ENCODE measurements at places on chromosomes 2 and 18.

DNA sequence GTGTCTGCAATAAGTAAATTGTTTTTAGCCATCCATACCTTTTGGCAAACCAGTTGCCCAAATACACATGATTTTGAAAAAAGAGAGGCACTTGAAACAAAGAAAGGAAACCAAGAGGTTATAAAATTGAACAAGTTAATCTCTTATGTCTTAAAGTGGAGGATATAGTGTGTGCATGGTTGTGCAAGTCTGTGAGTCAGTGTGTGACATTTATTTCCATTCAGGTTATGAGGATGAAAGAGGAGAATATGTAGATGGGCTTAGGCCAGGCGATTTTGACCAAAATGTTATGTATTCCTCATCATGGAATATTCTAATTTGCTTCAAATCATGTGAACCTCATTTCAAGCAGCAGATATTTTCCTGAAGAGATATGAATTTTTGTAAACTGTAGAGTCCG, 123.3 kb downstream of the SETBP1 start:
- no peak for DNase-seq

GRCh38 chr18:7662866-7663265, 95.8 kb downstream of the PTPRM start:
- DNase-seq = no peak

- DNase-seq = no peak
Observed at GRCh38 chr2:147924647-147925046, 79.8 kb downstream of the ACVR2A start.

- no peak for DNase-seq
Observed at GRCh38 chr2:130849896-130850787, 13.4 kb downstream of the ARHGEF4 start.

DNA sequence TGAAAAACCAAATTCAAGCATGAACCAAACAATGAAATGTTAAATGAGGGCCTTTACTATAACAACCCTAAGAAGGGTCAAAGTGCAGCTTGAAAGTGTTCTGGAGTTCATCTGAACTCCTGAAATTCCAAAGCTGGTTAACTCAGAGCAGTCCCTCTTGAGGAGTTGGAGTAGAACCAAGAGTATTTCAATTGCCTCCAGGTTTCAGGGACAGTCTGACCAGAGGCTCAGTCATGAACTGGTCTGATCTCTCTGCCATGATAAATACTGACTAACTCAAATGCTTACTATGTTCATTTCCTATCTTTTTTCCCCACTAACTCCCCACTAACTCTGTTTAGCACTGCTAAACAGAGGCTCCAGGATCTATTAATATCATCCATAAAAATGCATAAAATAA, 2.7 kb downstream of the STARD7 start:
- no peak for DNase-seq

DNA sequence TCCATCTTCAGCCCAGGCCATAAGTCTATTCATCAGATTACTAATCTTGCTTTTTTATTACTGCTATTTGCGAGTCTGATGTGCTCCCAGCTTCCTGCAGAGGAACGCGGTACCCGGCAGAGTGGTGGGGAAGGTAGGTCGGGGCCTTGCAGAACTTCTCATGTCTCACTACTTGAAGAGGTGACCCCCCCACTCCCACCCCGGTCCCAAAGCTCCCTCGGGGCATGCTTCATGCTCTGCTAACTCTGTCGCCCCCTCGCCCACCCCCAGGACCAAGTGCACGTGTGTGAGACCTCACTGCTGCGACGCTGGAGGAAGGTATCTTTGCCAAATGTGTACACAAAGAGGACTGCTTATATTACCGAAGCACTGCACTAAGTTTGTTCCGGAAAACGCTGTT, 129.4 kb upstream of the RAB12 start:
- DNase-seq = no peak

DNA sequence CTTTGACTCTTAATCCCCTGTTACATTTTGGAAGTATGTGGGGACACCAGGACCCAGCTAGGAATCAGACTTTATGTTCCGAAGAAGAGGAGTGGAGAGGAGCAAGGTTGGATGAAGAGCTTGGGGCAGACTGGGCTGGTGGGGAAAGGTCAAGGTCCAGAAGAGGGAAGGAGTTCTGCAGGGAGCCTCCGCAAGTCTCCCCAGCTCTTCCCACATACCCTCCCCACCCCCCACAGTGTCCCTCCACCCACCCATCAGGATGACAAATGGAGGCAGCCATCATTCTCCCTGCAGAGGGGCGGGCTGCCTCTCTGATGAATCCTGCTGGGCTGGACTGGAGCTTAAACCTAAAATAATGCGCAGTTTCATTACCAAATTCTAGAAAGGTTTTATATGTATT, 77.2 kb downstream of the ACKR3 start:
- no peak for DNase-seq

DNA sequence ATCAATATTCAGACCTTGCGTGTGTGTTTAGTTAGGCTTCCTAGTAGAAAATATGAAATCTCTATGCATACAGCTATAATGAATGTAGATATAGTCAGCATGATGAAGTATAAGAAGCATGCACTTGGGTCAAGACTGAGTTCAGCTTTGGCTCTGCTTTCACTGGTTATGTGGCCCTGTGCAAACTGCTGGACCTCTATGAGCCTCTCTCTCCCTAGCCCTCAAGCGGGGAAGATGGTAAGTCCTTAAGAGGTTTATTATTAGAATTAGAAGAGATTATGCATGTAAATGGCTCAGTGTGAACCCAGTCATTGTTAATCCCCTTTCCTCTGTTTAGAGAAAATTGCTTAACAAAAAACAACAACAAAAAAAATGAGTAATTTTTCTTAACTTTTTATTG, 178.8 kb upstream of the NXPH2 start:
- no peak for DNase-seq

- DNase-seq = peak; percentile 93
Observed at GRCh38 chr2:159249990-159250715, 36.4 kb downstream of the WDSUB1 start.

DNA sequence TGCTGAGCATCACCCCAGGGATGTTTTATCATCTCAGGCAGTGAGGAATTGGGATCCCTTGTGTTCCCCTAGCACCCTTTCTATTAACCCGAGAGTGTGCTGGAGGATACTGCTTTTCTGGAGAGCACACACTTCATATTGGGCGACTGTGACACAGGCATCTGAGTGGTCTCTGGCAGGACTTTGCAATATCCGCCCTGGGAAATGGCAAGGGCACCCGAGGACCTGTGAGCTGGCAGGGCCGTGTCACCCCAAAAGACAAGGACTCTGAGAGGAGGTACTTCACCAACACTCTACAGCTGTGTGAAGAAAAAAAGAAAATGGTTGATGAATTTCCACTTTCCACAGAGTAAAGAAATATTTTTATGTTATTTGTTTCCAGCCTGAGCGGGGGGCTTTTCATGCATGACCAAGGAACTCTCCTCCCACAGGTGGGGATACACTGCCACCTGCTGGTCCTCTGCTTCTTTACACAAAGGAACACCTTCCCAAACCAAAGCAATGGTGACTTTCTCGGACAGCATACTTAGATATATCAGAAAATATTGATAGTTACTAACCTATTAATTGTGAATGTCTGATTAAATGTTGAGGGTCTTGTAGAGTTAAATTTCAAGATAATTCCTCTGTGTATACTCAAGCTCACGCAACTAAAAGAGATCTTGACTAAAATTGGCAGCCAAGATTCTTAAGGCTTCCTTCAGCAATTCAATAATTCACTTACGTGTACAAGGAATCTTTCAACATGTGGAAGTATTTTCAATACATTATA, 45.9 kb upstream of the REG3G start:
- DNase-seq = peak; percentile 55

- peak; percentile 42 for DNase-seq
Observed at GRCh38 chr2:63050334-63051041, at the start of gene OTX1. Gene OTX1 (plus strand): TSS chr2:63050830. CDS start chr2:63052991, 2,161 bp downstream.

DNA sequence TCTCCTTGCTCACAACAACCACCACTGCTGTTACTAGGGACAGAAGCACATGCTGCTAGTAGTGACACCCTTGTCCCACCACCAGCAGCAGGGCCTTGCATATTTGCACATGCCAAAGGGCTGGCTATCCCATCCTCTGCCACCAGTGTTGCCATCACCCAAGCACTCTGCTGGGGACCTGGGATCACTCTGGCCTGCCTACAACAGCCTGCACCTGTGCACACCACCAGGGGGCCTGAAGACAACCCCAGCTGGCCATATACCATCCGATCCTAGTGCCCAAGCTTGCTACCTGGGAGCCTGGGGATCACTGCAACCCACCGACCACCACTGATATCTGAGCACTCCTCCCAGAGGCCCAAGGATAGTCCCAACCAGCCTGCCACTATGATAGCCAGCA, 99.9 kb upstream of the FANCL start:
- no peak for DNase-seq

- DNase-seq = no peak
Observed at GRCh38 chr2:55311444-55311870, 42.4 kb upstream of the MTIF2 start.

DNA sequence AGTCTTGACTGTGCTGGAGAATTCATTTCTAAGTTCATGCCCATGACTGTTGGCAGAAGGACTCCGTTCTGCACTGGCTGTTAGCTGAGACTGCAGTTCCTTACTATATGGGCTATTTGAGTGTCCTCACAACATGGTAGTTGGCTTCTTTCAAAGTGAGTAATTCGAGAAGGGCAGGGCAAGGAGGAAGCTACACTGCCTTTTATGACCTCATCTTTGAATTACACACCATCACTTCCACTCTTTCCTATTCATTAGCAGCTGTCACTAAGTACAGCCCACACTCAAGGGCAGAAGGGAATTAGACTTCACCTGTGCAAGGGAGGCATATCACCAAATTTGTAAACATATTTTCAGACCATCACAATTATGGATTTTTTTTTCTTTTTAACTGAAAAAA, 55.9 kb upstream of the EPAS1 start:
- DNase-seq = peak; percentile 24

- DNase-seq = no peak
Observed at GRCh38 chr2:168350380-168350779, 103.0 kb upstream of the STK39 start.

DNA sequence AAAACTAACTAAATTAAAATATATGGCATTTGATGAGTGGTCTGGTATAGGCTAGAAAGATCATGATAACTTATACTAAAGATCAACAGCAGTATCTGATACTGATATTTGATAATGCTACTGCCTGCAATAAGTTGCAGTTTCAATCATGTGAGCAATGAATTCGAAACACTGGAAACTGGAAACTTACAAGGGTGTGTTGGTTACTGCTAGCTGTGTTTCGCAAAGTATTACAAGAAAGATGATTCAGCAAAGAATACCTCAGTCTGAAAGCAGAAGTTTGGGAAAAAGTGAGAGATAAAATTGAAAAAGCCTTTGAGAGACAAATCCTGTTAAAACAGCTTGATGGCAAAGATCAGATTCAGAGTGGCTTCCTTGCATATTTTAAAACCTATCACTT, 294.5 kb downstream of the CCDC178 start:
- DNase-seq = no peak

GRCh38 chr2:72081451-72081850, 66.2 kb downstream of the CYP26B1 start:
- DNase-seq = no peak

DNA sequence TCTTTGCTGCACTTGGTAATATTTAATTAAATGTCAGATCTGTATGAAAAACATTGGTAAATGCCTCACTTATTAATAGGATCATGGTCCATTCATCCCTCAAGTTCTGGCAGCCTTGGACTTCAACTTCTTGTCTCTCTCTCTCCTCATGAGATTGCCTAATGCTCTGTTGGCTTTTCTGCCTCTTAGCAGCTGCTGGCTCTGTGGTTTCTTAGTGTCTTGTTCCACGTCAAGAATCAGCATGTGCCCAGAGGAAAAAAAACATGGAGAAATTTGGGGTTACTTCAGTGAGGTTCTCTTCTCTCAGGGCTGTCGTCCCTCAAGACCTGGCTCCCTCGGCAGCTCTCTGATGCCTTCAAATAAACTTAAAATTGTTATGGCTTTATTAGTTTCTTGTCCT, 75.4 kb downstream of the TAF4B start:
- no peak for DNase-seq

- DNase-seq = peak; percentile 63
Observed at GRCh38 chr2:26946841-26947784, 23.3 kb upstream of the MAPRE3 start.
